ENCODE measurements at places on chromosomes 5 and 9.

- DNase-seq = no peak
Measured at GRCh38 chr5:137268646-137269045, 230.5 kb downstream of the SPOCK1 start.

DNA sequence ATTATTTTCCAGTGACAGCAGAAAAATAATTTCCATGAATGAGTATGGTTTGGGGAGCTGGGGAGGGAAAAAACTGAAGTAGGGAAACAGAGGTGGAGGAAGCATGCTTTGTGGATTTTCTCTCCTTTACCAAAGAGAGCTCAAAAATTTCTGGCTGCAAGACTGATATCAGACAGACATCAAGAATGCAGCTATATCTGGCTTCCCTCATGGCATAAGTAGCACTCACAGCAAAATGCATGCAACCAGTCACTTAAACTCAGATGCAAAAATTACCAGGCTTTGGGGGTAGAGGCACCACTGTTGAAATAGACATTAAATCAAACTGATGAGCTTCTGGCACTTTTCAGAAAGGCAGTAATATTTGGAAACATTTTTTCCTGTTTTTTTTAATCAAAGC, 196.9 kb downstream of the TSSK1B start:
- DNase-seq = no peak

- DNase-seq = no peak
Measured at GRCh38 chr5:141657404-141657803, 6.2 kb upstream of the FCHSD1 start.

GRCh38 chr5:102625928-102626327, 127.1 kb upstream of the SLCO6A1 start:
- DNase-seq = no peak

DNA sequence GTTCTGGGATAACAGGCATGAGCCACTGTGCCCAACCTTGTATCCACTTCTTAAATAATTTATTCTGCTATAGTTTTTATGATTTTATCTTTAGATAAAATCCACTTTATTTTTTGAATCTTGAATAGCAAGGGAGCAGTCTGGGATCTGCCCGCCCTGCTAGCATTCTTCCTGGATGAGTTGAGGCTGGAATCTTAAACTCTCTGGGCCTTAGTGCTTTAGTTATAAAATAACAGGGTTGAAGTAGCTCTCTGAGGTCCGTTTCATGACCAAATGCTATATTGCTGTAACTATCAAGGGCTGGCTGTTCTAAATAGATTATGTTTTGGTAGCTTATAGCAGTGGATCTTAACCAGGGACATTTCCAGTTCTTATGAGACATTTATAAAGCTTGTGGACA, 20.8 kb downstream of the ACER2 start:
- no peak for DNase-seq

DNA sequence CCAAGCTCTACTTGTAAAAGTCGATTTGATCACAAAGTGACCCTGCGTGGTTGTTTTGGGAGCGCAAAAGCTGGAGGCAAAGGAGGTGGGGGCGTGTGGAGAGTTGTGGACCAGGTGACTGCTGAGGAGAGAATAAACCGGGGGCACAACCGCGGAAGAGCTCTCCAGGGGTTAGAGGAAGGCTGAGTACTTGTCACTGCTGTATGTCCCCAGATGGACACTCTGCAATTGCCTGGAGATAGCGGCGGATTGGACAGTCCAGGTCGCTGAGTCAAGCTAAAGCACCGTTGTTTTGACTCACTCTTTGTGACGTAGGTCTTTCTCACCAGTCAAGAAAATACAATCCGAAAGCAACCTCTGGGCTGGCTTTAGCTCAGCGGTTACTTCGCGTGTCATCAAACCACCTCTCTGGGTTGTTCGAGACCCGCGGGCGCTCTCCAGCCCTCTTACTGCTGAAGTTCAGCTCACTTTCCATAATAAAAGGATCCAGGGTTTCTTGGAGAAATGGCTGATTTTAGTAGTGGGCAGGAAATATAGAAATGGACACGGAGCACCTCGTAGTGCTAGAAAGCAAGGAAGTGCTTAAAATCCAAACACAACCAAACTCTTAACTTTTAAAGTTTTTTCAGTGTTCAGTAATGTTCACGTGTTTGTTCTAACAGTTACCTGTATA, 25.7 kb downstream of the ZMAT2 start:
- DNase-seq = peak; percentile 55

DNA sequence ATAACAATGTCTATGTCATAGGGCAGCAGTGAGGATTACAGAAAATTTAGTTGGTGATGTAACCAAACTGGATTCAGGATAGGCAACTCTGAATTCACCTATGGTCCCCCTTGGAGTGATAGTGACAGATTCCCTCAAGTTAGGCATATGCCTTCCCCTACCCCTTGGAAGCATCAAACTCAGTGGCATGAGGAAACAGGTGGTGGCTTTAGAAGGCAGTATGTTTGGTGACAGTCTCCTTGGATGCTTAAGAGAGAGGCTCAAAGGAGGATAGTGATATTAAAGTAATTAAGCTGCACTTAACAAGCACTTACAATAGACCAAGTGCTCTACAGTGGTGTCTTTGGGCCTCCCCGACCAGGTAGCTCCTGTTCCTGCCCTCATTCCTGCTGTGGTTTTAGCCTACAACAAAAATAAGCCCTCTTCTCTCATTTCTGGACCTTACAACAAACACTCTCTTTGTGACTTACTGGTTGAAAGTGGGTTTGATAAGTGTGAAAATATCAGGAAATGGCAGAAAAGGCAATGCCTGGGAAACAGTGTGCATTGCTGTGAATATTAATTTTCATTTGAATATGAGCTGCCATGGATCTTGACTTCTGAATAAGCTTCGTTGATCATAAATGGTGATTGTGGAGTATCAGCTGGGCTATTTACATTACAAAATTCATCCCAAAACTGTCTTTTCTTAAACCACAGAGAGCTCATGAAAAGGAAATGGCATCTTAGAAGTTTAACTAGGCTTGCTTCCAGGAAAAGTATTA, 29.2 kb downstream of the NR4A3 start:
- DNase-seq = no peak

GRCh38 chr9:12511726-12512125, 181.5 kb upstream of the TYRP1 start:
- no peak for DNase-seq

GRCh38 chr9:97963232-97963631, 19.9 kb upstream of the ANP32B start:
- no peak for DNase-seq

- DNase-seq = peak; percentile 63
Measured at GRCh38 chr5:93621327-93621798, 38.3 kb downstream of the NR2F1 start.

DNA sequence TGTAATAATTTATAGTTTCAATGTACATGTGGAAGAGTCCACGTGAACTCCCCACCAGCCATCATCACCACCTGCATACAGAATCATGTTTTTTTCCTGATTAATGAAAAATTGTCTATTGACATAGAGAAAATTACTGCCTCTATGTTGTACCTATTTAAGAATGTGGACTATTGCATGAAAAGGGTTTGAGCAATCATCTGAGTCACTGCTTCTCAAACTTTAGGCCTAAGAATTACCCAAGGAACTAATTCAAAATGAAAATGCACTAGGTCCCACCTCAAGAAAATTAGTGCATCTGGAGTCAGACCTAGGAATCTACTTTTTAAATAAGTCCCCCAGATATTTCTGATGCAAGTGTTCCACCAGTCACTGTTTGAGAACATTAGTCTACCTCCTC, 709.3 kb downstream of the MAT2B start:
- no peak for DNase-seq

GRCh38 chr5:140337880-140338279, 8.5 kb downstream of the HBEGF start:
- no peak for DNase-seq

DNA sequence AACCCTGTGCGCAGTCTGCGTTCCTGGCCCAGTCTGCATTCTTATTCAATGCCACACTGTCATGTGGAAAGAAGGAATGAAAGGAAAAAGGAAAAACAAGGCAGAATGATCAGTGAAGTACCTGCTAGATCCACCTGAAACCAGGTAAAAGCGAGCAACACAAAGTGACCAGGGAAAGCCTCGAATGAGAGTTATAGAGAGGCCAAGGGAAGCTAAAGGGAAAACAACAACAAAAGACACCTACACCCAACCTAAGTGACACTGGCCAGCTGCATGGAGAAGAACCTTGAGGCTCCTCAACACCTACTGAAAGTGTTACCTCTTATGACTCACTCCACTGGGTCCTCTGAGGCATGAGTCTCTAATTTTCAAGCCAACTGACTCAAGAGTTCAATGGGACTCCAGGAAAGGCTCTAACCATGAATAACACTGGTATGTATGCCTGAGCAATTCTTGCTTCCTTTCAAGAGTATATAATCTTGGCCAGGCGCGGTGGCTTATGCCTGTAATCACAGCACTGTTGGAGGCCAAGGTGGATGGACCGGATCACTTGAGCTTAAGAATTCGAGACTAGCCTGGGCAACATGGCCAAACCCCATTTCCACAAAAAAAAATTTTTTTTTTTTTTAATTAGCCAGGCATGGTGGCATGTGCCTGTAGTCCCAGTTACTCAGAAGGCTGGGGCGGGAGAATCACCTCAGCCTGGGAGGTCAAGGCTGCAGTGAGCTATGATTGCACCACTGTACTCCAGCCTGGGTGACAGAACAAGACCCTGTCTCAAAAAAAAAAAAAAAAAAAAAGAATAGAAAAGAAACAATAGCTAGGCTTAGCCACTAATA, 29.0 kb downstream of the MTMR12 start:
- DNase-seq = peak; percentile 81

DNA sequence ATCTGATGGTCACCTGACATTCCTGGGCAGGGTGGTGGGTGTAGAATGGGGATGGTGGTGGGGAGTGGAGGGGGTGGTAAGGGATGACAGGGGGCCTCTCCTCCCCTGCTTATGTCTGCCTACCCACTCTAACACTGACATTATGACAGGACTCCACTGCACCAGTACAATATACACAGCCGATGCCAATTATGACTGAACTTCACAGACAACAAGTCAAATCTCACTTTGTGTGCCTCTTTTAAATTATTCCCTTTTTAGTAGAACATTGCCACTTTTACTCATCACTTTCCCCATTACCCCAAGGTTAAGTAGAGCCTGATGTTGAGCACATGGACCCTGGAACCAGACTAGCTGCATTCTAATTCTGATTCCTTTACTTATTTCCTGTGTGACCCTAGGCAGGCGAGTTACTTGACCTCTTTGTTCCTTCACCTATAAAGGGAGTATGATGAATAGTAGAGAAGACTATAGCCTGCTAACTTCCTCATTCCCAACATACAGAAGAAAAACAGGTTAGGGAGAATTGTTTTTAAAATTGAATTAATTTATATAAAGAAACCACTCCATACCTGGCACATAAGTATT, 464.7 kb downstream of the DMRT2 start:
- DNase-seq = no peak

DNA sequence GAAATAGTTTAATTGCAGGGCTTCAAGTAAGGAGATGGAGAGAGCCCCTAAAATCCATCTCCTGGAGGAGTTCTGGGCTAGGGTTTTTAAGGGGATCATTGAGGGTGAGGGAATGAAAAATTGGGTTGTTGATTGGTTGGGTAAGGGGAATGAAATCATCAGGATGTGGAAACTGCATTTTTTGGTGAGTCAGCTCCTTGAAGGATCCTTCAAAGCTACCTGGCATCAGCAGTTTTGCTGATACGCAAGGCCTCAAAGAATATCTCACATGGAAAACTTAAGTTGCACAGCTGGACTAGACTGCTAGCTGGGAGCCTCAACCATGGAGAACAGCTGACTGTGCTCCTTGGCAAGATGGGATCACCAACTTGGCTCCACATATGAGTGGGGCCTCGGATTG, 136.7 kb downstream of the FGF10 start:
- no peak for DNase-seq

DNA sequence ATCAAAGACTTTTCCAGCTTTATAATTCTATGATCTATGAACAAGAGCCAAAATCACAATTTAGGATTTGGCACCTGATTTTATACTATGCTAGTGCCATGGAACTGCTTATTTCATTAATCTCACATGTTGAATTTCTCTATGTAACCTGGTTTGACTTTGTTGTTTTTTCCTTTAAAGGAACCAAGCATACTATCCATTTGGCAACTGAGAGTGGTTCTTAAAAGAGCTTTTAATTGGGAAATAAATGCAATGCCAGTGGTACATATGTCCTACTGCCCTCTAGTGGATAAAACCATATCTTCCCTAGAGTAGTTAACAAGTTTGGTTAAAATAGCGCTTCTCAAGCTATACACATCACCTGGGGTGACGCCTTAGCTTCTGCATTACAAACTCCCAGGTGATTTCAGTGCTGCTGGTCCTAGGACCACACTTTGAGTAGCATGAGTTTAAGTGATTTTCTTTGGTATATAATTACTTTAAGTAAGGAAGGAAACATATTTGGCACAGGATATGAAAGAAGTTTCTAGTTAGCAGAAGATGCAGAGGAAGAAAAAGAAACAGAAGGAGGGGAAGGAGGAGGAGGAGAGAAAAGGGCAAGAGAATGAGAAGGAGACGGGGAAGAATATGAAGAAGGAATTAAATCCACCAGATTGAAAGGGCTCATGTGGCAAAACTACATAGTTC, 56.8 kb downstream of the FGF10 start:
- DNase-seq = no peak

DNA sequence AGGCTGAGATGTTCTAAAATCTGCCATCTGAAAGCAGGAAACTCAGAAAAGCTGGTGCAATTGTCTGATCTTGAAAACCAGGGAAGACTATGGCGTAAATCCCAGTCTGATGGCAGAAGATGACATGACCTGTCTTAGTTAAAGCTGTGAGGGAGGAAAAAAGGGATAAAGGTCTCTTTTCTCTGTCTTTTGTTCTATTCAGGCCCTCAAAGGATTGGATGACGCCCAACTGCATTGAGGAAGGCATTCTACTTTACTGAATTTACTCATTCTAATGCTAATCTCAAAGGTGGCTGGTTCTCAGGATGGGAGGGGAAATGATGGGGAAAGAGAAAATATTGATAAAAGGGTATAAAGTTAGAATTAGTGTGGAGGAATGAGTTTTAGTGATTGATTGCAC, 312.8 kb upstream of the CTNND2 start:
- DNase-seq = no peak

- DNase-seq = no peak
Measured at GRCh38 chr5:172972552-172972951, 11.0 kb upstream of the ATP6V0E1 start.

DNA sequence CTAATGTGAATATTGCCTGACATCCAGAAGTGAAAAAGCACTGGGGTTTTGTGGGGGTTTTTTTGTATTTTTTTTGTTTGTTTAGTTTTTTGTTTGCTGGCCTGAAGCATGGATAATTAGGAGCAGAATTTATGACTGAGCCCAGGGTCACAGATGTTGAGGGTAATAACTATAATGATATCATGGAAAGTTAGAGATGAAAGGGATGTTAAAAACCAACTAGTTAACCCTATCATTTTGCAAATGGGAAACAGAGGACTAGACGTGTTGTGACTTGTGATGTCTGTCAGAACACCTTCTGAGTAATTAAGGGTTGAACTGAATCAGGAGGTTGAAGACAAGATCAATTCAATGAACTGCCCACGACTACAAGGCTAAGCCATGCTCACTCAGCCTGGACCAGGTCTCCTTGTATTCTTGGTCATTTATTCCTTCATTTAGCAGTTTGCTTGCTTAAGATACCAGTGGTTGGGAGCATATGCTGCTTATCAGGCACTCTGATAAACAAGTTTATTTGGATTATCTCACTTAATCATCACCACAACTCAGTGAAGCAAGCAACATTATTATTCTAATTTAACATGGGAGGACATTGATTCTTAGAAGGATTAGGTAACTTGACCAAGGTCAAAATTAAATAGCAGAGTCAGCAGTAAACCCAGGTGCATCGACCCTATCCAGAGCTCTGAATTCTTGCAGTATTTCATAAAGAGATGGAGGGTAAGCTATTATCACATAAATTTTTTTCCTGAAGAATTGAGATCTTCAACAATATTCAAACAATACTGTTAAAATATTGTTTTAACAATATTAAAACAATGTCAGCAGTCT, 75.7 kb upstream of the PIK3R1 start:
- no peak for DNase-seq

- DNase-seq = peak; percentile 8
Measured at GRCh38 chr5:171445644-171446516, 26.4 kb downstream of the FGF18 start.
